CD4-positive, alpha-beta T cell treated with Interleukin-15 for 4 hours (primary cell): ENCODE measurements at places on chromosomes 5 and 9.

DNA sequence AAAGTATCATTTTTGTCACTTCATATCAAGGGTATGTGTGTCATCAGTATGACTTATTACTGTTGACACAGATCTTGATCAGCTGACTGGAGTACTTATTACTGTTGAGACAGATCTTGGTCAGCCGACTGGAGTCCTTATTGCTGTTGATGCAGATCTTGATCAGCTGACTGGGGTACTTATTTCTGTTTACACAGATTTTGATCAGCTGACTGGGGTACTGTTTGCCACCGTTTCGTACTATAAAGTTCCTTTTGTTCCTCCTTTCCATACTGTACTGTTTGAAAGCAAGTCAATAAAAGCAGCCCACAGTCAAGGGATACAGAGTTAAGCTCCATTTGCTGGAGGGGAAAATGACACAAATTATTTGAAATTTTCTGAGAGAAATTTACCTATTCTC is 347.3 kb downstream of the CDH12 start:
- DNase-seq = no peak

- no peak for DNase-seq
Measured at GRCh38 chr9:135249191-135249590, 161.7 kb downstream of the OLFM1 start.

GRCh38 chr9:32992595-32993238 is 8.7 kb downstream of the APTX start:
- no peak for DNase-seq

DNA sequence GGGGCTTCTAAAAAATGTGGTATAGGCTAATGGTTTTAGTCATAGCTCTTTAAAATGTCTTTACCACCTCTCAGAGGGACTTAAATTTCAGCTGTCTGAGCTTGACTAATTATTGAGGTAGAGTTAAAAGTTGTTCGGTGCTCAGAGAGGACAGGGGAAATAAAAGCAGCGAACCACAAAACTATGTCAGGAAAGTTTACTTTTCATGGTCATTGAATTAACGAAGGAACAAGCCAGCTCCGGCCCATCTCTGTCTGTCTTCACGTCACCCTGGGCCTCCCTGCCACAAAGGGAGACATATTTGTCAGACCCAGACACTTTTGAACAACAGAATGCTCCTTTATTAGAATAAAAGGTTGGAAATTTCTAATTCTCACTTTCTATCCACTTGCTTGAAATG is 98.8 kb upstream of the EFNA5 start:
- no peak for DNase-seq

DNA sequence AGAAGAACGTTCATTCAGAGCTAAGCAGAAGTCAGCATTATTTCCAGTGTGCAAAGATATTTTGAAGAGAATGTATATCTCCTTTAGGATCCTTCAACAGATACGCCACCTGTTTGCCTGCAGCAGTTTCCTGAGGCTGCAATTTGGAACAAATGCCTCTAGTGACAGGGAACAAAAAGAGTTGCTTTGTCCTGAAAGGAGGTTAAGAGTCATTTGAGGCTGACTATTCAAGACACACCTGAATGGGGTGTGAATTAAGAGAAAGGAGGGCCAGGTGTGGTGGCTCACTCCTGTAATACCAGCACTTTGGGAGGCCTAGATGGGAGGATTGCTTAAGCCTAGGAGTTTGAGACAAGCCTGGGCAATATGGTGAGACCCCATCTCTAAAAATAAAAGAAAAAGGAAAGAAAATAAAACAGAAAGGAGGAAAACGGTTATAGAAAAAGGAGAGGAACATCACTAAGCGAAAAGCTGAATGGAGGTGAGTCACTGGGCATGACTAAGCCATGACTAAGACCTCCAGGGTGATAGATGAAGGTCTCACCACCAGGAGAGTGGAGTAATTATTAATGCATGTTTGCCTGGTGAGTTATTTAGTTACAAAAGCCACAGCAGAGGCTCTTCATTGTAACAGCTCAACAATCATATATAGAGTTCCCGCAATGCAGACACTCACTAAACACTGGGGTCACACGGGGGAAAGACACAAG is 255.2 kb upstream of the TNC start:
- DNase-seq = no peak

DNA sequence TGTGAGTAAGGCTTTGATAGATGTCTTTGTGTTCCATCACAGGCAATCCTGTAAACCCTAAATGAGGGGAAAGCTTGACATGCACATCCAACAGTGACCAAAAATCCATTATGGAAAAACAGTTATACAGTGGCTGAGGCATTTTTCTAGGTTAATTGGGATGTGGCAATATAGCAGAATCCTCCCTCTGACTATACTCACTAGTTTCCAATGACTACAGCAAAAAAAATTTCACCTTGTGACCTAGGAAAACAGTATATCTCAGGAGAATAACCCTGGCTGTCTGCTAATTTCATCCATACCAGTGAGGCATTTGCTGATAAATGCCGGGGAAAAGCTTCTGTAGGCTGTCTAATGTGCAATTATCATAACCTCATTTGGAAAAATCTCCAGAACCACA is 49.9 kb upstream of the SNCAIP start:
- DNase-seq = no peak

- no peak for DNase-seq
Measured at GRCh38 chr9:3939820-3940219, 360.0 kb downstream of the GLIS3 start.

DNA sequence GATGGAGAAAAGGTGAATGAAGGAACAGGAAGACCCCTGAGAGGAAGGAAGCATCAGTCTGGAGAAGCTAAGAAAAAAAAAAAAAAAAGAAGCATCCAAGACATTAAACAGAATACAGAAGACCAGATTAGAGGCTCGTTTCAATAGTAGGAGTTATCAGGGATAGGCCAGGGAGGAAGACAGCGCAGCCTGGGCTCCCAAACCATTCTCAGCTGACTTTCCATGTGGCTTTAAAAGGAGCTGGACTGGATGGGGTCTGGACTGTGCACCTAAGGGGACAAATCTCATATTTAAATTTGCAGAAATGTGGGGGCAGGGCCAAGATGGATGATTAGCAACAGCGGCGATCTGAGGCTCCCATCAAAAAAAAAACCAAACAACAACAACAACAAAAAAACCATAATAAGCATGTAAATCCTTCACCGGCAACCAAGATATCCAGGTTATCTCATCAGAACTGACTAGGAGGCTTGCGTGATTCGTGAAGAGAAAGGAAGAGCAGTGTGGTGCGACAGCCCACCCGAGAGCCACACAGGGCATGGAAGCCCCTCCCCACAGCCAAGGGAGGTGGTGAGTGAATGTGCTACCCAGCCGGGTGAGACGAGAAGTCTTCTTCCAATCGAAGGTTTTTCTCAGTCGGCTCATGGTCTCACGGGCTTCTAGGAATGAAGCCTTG is 114.9 kb upstream of the ADAMTS16 start:
- no peak for DNase-seq

GRCh38 chr9:121455527-121456239 is 44.0 kb downstream of the GGTA1 start:
- no peak for DNase-seq

DNA sequence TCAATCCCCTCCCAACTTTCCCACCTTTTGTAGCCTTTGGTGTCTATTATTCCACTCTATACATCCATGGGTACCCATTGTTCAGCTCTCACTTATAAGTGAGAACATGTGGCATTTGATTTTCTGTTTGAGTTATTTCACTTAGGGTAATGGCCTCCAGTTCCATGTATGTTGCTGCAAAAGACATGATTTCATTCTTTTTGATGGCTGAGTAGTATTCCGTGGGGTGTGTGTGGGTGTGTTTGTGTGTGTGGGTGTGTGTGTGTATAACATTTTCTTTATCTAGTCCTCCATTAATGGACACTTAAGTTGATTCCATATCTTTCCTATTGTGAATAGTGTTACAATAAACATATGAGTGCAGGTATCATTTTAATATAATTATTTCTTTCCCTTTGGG is 157.5 kb upstream of the FSTL4 start:
- DNase-seq = no peak

DNA sequence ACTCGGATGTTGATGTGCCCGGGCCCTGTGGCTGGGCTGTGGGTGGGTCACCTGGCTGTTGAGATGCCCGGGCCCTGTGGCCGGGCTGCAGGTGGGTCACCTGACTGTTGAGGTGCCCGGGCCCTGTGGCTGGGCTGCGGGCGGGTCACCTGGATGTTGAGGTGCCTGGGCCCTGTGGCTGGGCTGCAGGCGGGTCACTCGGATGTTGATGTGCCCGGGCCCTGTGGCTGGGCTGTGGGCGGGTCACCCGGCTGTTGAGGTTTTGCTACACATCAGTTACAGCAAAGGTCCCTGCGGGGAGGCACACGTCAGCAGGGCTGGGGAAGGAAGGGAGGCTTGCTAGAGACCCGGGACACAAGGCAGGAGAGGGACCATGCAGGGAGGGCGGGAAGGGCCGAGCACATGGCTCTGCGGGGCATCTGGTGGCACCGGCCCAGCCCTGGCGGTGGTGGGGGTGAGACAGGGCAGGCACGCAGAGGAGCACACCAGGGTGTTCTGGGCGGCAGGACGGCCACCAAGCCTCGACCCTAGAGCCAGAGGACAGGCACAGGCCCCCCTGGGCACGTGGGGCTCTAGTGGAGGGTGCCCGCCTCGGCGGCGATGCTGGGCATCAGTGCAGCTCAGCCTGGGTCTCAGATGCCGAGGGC is 35.4 kb downstream of the PNPLA7 start:
- no peak for DNase-seq

GRCh38 chr5:125715216-125715615 is 708.0 kb upstream of the GRAMD2B start:
- no peak for DNase-seq

- no peak for DNase-seq
Measured at GRCh38 chr5:82309091-82309531, 31.0 kb upstream of the RPS23 start.

GRCh38 chr9:85089188-85089969 is 419.9 kb downstream of the NTRK2 start:
- DNase-seq = no peak

DNA sequence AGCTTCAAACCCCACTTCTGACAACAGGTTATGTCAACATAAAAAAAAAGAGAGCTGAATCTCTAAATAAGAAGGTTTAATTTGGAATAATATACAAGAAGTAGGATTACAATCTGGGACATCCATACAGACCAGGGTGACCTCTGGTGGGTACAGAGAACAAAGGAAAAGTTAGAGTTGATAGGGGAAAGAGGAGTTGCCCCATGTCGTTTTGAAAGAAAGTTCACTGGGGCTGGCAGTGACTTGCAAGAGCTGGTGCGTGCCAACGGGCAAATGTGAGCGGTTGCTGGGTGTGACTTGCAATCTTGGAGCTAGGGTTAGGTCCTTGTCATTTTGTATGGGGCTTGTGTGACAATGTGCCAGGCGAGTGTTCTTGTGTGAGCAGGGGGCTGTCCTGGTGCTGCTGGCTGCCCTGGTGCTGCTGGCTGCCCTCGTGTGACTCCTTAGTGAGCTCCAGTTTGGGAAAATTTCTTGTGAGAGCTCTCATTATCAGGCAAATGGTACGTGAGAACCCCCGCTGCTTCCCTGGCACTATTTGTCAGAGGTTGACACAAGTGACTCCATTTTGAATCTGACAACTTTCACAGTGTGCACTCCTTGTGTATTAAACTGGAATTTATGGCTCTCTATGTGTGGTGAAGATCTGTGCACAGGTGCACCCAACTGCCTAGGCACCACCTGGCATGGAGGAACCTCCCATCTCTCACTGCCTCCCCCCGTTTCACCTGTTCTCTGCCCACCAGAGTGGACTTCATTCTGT is 69.8 kb downstream of the UBE2QL1 start:
- DNase-seq = no peak

DNA sequence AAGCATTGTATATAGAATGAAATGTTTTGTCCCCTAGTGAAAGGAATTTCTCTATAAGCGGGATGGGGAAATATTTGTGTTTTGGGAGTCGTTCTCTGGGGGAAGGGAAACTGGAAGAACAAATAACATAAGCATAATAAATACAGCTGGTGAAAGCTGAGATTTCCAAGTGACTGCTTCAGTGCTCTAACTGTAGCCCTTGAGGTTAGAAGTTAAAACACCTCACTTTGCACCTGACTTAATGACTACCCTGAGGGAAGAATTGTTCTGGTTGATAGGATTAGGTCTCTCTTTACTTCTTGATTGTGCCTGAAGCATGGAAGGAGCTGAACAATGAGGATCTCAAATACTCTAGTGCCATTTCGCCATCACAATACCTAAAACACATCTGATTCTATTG is 307.4 kb downstream of the MAN2A1 start:
- no peak for DNase-seq

DNA sequence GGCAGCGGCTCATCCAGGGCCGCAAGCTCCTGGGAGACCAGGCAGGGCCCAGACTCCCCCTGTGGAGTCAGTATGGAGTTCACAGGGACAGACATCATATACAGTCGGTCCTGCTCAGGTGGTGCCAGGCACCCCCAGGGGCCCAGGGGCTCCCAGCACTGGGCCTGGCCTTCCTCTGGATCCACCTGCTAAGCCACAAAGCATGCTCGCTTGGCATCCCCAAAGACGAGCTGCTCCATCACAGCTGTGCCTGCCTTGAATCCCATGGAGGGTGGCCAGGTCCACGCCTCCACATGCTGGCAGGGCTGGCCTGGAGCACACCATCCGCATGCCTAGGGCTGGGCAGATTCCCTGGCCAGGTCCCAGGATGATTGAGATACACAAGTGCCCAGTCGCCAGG is 4.6 kb downstream of the BICD2 start:
- no peak for DNase-seq

GRCh38 chr5:179110528-179110927 is 50.4 kb downstream of the ZNF354C start:
- no peak for DNase-seq

DNA sequence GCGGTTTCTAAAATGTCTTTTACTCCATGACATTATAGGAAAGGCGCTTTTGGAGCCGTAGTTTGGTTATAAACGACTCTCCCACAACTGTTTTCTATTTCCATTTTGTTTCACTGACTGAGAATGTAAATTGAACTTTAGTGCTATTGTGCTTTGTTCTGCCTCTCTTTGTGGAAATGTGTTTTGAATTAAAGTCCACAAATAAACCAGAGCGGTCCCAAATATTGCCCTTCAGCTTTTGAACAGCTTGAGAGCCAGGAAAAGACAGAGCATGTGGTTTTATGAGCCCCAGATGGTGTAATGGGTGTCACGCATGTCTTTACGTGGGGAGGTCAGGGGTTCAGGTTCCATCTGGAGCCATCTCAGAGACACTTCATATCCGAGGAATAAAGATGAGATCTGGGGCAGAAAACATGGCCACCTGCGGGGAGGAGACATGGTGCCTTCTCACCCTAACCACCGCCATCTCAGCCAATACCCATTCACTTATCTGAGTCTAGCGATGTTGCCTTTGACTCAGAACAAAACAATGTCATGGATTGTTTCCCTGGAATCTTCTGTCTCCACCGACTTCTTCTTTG is 42.5 kb upstream of the ROR2 start:
- DNase-seq = no peak

DNA sequence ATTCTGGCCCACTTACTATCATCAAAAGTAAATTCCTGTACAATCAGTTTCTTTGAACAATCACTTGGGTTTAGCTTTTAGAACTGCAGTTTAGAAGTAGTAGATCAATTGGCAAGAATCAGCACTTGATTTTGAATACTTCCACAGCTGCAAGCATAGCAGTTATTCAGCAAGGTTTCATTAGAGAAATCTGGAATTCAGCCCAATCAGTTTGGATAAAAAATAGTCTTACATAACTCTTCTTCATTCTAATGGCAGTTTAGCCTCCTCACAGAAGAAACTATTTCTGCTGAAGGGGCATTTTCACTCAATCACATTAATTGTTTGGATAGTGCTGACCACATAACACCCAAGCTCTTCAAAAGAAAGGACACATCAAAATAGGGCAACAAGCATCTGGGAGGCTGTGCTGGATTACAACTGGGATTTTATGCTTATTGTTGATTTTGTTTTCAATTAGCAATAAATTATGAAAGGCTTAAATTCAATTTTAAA is 336.2 kb upstream of the PDE4D start:
- no peak for DNase-seq
